ENCODE measurements at places on chromosomes 6 and 20.

DNA sequence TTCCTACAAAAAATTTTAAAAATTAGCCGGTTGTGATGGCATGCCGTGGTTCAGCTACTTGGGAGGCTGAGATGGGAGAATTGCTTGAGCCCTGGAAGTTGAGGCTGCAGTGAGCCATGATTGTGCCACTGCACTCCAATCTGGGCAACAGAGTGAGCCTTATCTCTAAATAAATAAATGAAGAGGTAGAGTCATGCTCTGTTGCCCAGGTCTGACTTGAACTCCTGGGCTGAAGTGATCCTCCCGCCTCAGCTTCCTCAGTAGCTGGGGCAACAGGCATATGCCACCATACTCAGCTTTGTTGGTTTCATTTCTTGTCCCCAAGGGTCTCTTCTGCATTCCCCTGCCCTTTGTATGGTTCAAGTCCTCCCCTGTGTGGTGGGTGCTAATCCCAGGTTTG is 17.0 kb downstream of the HSPA1B start:
- no peak for DNase-seq

DNA sequence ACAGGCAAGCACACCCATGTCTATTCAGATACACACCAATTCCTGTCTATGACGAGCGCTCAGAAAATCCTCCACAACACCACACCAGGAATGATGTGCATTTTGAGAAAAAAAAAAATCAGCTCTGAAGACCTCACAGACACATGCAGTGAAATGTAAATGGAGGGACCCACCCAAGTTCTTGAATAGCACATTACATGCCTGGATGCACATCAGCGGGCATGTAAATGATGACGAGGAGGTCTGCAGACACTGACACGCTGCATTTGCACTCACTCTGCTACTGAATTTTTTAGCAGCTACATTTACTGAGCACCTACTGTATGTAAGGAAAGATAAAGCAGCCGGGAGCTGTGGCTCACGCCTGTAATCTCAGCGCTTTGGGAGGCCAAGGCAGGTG is 14.7 kb downstream of the NRSN2 start:
- no peak for DNase-seq

GRCh38 chr20:50256577-50256976 is 65.9 kb downstream of the CEBPB start:
- no peak for DNase-seq

- no peak for DNase-seq
These were observed 31.1 kb downstream of the TM9SF4 start for GRCh38 chr20:32140603-32141002.

GRCh38 chr20:9392892-9393857 is 121.2 kb upstream of the LAMP5 start:
- DNase-seq = peak; percentile 70

DNA sequence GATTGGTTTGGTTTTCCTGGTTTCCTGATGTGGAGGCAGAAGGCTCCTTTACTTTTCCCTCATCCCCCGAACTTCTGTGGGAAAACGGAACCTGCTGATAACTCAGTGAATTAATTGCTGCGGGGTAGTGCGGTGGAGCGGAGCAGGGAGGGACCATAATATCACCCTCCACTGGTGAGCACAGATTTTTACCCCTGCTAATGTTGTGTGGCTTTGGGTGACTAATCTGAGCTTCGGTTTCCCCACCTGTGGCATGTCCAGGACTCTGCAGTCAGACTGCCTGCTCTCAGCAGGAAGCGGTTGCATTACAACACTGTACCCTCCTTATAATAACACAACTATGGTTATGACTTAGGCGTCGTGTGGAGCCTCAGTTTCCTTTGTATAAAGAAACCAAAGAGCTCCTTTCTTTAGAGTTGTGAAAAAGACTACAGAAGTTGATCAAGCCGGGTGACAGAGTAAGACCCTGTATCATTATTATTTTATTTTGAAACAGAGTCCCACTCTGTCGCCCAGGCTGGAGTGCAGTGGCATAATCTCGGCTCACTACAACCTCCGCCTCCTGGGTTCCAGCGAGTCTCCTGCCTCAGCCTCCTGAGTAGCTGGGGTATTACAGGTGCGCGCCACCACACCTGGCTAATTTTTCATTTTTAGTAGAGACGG is 2.2 kb upstream of the ID1 start:
- no peak for DNase-seq

- DNase-seq = peak; percentile 3
These were observed 28.6 kb downstream of the RALY start for GRCh38 chr20:34022151-34022838.

DNA sequence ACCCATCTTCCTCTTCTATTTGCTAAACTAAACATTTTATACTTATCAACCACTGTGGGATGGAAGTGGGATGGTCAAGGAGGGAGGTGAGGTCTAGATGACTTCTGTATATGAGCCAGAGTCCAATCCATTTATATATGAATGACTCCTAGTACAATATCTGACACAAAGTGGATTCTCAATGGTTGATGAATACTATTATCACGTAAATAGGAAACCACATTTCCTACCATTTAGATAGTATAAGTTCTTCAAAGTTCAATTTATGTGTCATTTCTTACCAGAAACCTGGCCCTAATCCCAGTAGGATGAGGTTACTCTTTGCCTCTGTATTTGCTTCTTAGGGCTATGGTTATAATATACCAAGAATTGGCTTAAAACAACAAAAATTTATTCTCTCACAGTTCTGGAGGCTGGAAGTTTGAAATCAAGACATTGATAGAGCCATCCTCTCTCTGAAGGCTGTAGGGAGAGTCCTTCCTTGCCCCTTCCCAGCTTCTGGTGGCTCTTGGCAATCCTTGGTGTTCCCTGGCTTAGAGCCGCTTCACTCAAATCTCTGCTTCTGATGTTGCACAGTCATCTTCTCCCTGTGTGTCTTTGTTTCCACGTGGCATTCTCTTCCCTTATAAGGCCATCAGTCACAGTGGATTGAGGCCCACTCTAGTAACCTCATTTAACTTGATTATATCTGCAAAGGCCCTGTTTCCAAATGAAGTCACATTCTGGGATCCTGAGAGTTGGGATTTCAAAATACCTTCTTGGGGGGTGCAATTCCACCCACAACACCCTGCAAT is 41.0 kb upstream of the RAB23 start:
- DNase-seq = no peak

GRCh38 chr20:56809668-56810067 is 180.6 kb downstream of the TFAP2C start:
- DNase-seq = no peak

DNA sequence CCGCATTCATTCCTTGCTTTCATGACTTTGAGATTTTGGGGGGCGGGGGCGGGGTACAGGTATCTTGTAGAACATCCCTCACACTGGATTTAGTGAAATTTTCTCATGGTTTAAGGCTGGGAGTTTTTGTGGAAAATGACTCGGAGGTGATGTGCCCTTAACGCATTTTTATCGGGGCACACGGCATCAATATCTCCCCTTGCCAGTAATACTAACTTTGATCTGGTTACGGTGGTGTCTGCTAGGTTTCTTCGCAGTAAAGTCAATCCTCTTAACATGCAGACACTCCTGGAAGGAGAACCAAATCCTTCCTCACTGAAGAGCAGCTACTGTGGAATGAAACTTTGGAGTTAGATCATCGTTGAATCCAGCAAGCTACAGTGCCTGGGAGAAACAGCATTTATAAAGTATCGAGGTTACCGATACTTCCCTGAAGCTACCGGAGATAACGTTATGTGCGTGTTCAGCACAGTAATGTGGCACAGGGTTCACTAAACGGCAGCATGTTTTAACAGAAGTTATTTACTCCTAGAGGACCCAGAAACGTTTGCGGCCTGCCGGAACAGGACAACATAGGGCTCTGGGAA is 1.2 kb upstream of the DYNLRB1 start:
- no peak for DNase-seq

- no peak for DNase-seq
These were observed 31.9 kb upstream of the FABP7 start for GRCh38 chr6:122747573-122747972.

DNA sequence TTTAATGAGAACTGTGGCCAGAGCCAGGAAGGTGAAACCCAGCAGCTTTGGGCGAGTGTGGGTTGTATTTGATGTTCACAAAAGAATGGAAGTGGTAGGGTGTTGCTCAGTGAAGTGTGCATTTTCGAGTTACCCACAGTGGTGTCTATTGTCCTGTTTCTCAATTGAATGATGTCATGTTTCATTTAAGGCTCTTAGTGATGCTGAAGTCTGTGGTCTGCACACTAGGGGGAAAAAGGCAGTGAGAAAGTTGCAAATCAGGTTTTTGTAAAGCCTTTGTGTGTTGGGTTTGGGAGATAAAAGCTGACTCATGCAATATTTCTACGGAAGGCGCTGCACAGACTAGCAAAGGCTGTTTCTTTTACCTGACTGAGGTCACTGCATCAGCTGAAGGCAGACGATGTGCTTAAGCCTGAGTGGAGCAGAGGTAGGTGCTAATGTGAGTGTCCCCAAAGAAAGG is 121.1 kb downstream of the PLEKHG1 start:
- no peak for DNase-seq

DNA sequence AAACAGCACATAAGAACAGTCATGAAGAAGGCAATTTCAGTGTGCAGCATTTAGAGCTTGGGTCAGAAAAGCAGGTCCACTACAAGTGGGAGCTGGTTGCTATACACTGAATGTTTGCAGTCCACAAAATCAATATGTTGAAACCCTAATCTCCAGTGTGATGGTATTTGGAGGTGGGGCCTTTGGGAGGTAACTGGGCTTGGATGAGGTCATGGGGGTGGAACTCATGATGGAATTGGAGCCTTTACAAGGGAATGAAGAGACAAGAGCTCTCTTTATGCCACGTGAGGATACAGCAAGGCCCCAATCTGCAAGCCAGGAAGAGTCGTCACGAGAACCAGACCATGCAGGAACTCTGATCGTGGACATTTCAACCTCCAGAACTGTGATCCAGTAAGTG is 216.7 kb upstream of the SLC35B3 start:
- DNase-seq = no peak

- no peak for DNase-seq
These were observed 37.3 kb downstream of the TRAM2 start for GRCh38 chr6:52539607-52540006.

DNA sequence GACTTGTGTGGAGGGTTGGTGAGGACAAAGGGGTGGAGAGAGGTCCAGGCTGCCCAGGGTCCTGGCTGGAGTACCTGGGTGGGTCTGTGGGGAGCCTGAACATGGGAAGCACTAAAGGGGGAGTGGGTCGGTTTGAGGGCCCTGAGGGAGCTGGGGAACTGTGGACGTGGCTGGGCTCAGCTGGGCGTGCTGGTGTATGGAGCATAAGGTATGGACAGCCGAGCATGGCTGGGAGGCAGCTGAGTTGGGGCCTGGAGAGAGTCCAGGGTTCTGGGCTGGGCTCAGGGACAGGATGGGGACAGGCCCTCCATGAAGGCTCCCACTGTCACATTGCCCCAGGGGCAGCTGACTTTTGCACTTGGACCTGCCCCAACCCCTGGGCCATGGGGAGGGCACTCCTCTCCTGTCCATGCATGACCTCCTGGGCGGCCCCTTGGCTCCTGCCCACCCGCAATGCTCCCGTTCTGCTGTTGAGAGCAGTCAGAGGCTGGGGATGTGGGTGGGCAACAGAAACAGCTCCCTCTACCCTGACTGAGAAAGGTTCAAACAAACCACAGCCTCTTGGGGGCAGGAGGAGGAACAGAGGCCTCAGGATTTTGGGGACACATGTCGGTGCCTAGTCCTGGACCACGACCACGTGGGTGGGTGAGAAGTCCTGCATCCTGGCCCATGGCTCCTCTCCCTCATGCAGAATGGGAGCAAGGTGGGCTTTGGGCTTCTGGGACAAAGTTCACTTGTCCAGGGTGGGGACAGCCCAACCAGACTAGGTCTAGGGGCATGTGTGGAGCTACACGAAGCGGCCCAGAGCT is 4.5 kb downstream of the C20orf204 start:
- DNase-seq = no peak

- no peak for DNase-seq
These were observed 67.8 kb downstream of the THBS2 start for GRCh38 chr6:169185692-169186485.

DNA sequence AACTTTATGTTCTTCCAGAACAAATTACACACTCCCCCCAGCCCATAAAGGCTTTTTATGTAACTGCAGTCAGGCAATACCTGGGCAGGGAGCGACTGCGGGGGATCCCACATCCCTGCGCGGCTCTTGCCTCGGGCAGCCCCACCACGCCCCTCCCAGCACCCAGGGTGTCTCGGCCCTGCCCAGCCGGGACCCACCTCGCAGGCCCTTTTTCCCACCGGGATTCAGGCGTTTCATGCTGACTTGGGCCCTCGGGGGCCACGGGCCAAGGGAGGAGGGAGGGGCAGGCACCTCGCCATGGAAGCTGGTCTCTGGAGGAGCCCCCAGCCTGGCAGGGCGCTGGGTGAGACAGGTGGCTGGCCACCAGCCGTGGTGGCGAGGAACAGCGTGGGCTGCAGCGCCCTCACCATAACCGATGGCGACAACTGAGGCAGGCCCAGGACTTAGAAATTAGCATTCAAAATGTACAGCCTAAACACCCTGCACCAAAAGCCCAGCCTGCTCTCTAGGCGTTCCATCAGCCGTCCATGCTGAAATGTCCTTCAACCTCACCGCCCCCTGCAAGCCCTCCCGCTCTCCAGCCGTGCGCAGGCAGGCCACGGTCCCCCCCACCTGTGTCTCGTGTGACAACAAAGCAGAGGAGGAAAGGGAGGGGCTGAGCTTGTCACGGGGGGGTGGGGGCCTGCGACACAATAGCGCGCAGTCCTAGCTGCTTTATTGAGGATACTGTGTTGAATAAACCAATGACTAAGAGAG is 15.1 kb upstream of the FOXC1 start:
- no peak for DNase-seq

- no peak for DNase-seq
These were observed 34.0 kb downstream of the BPIFB4 start for GRCh38 chr20:33113387-33113908.

DNA sequence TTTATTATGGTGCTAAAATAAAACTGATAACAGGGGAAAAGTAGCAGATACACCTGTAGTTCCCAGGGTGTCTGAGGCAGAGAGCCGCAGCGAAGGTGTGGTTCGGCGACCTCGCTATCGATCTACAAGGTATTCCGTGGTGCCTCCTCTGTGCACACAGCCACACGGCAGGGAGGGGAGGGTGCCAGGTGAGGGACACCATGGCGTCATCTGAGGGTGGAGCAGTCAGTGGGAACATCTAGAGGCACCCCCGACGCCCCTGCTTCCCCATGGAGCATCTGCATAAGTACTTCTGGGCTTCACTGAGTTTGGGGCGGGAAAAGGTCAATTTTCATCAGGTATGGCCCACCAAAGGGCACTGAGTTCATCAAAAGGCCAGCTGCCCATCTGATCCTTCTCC is 243.3 kb downstream of the TAF4 start:
- DNase-seq = no peak

DNA sequence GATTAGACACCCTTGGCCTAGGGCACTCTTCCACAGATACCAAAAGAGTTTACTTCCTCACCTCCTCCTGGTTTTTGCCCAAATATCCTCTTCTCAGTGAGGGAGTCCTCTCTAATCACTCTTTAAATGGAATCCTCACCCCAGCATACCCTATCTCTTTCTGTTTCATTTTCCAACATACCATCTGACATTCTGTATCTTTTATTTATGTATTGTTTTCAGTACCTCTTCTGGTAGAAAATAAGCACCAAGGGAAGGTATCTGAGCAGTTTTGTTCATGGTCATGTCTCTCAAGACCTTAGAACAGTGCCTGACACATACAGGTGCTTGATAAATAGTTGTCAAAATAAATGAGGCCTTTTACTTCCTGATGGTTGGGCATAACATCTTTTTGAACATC is 55.1 kb downstream of the KIAA0408 start:
- no peak for DNase-seq

- DNase-seq = no peak
These were observed 22.0 kb upstream of the PRSS35 start for GRCh38 chr6:83490217-83490807.
